ENCODE measurements at places on chromosomes 1 and 21.

DNA sequence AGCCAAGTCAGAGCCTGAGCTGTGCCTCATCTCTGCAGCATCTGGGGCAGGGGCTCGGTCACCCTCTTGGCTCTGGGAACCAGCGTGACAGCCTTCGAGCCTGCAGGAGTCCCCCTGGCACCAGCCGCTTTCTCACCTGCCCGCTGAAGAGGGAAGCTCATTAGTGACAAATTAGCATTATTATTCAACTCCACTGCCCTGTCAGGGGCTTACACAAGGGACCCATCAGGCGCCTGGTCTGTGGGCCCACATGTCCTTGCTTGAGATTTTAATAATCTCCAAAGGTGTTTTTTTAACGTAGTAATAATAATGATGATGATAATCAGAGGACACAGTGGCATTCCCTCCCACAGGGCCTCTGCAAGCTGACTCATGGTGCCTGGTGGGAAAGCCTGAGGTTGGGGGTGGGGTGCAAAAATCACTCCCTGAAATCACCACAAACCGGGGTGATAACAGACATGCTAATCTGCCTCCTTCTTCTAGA is 98.1 kb upstream of the IGSF21 start:
- DNase-seq = no peak

DNA sequence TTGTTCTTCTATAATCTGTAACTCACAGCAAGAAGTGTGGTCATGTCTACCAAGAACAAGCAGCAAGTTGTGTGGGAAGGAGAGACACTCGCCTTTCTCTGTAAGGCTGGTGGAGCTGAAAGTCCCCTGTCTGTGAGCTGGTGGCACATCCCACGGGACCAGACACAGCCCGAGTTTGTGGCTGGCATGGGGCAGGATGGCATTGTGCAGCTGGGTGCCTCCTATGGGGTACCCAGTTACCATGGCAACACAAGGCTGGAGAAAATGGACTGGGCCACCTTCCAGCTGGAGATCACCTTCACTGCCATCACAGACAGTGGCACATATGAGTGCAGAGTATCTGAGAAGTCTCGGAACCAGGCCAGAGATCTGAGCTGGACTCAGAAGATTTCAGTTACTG is 15.5 kb downstream of the CD101 start:
- no peak for DNase-seq

DNA sequence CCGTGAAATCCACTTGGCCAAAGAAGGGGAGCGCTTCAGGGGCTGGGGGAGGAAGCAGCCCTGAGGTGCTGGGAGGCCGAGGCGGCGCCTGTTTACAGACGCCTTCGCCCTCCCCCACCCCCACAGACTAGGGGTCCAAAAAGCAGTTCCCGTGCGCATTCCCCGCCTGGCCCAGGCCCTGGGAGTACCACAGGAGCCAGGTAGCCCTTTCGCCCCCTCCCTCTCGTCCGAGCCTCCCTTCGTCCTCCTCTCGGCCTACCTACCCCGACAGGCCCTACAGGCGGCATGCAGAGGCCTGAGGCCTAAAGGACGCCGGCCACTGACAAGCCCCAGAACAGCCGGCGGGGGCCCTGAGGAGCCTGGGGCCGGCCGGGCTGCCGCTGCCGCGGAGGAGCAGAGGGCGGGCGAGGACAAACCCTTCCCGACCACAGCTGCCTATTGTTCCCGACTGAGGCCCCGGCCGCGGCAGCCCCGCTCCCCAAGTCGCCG is 522 bp downstream of the RC3H1 start:
- DNase-seq = peak; percentile 59

DNA sequence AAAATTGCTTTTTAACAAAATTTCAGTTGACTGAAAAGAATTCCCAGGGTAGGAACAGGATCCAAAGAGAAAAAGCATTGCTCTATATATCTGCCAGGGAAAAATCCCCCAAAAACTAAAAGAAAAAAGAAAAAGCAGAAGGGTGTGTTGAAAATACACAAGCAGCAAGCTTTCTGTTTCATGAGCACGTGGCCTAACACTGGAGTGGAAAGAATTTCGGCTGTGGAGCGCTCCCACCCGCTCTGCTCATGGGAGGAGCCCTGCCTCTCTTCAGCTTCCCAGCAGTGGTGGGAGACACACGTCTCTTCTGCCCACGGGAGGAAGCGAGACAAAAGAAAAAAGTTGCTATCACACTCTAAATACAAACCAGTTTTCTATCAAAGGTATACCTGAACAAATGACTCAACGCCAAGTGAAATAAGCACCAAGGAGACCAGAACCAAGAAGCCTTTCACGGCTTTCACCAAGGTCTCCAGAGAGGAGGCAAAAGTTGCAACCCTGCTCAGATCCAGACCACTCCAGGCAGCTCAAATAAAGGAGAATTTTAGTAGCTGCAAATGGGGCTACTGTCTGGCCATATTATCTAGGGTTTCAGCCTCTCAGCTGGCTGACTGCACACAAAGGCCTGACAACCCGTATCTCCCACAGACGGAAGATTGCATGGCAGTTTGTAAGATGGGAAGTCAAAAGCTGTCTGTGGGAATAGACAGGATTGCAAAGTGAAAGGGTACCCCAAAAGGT is 29.5 kb upstream of the ZNF496 start:
- DNase-seq = peak; percentile 26

GRCh38 chr1:67918067-67918466 is 84.8 kb upstream of the GNG12 start:
- DNase-seq = no peak

GRCh38 chr1:29984862-29985605 is 738.4 kb downstream of the MATN1 start:
- no peak for DNase-seq

DNA sequence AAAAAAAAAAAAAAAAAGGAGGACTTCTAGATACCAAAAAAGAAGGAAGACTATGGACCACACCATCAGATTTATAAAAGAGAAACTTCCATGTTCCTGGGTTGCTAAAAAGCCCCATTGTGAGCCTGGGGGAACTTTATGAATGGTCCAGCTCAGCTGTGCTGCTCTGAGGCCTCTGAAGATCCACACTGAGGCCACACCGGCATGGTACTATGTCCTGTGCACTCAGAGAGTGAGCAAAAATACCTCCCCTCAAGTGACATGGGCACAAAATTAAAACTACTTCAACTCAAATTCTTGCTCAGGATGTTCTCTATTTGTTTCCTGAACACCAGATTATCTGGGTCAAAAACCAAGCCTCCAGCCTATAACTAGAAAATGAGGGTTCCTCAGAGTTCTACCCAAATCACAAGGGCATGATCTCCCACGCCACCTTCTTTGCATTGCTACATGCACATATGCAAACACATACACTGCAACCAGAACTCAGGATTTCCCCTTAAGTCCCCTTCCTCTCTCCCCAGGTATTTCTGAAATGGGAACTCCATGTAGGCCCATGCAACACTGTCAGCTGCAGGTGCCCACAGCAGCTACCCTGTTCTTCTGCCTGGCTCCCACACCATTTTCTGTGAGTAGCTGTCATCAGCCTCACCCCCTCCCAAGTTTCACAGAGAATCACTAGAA is 94.4 kb downstream of the SH3GLB1 start:
- DNase-seq = no peak

- no peak for DNase-seq
These were observed 418.9 kb upstream of the PRMT6 start for GRCh38 chr1:106637566-106637965.

- no peak for DNase-seq
These were observed 384.0 kb downstream of the RRAGC start for GRCh38 chr1:38475624-38476005.

- no peak for DNase-seq
These were observed 77.6 kb downstream of the MORN1 start for GRCh38 chr1:2313651-2314261.

GRCh38 chr1:200223207-200223606 is 186.6 kb downstream of the ZNF281 start:
- no peak for DNase-seq

DNA sequence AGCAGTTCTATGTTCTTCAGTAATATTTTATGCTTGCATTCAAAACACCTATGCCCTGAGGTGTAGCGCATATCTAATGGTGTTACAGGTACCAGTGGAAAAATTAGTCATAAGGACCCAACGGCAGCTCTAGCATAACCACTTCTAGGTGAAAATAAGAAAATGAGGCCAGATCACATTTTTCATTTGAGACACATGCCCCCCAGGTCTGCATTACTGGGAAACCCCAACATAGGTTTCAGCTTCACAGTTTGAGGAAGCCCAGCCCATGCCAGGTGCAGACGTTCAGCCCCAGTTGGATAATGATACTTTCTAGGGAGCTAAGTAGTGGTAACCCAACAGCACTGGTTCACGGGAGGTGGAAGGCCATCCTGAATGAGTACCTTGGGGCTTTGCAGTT is 129.8 kb downstream of the CNIH3 start:
- no peak for DNase-seq

- no peak for DNase-seq
These were observed 170.7 kb upstream of the TNR start for GRCh38 chr1:175914115-175914514.

- DNase-seq = no peak
These were observed 85.4 kb upstream of the LPGAT1 start for GRCh38 chr1:211915924-211916323.

DNA sequence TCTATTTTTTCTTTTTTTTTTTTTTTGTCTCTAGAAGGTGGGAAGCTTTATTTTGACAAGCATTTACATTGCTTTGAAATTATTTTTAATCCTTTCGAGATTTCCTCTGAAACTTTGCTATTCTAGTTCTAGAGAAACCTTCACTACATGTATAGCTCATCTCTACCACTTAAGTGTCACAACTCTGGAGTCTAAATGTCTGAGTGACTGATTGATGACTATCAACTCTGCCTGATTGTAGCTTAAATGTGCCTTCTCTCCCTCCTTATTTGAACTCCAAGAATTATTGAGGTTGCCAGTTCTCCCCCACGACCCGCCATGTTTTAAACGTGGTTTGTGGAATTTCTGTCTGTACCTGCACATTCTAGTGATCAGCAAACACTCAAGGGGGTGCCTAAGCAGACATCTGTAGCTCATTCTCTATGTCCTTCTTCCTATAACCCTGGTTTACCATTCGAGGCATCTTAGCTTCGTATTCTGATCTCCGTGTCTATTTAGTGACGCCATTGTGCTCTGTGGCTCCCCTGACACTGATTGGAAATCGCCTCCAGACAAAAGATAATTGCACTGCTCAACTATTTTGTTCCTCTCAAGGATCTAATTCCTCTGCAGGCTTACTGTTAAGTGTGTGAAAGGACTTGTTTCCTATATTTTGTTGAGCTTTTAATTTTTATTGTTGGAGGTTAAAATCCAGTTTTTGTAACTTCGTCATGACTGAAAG is 1570.6 kb downstream of the BRINP3 start:
- DNase-seq = no peak

GRCh38 chr1:38577385-38577784 is 282.2 kb downstream of the RRAGC start:
- no peak for DNase-seq

GRCh38 chr1:17460219-17460618 is 20.7 kb upstream of the RCC2 start:
- no peak for DNase-seq

GRCh38 chr1:211741788-211742187 is 66.4 kb upstream of the NEK2 start:
- no peak for DNase-seq

DNA sequence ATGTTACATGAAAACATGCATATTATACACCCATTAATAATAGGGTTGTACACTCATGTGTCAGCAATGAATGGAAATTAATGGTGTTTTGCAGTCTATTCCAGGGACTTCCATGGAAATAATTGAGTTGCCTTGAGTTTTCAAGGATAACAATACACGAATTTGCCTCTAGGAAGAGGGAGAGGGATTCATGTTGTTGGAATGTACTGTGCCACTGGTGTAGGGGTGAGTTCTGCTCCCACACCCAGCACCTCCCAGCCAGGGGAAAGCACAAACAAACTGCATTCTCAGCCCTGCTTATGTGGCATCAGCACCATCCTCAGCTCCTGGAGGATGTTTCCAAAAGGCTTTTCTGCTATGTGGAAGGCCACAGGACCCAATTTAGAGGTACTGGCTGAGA is 57.8 kb downstream of the BCAR3 start:
- no peak for DNase-seq
